ENCODE measurements at places on chromosomes 5 and 9.

DNA sequence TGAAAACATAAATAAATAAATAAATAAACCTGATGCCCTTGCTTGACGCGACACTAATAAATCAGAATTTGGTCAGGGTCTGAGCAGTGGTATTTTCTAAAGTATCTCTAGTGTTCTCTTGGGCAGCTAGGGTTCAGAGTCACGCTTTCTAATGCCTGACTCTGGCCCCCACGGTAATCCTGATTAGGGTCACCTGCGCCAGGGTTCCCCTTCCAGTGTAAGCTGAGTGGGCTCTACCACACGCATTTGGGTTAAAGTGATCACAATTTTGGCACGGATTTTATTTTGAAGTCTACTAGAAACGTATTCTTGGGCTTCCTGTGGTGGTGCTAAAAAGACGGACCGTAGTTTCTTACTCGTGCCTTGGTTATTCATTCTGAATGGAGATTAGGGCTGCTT is 651 bp downstream of the TTC1 start:
- no peak for DNase-seq

DNA sequence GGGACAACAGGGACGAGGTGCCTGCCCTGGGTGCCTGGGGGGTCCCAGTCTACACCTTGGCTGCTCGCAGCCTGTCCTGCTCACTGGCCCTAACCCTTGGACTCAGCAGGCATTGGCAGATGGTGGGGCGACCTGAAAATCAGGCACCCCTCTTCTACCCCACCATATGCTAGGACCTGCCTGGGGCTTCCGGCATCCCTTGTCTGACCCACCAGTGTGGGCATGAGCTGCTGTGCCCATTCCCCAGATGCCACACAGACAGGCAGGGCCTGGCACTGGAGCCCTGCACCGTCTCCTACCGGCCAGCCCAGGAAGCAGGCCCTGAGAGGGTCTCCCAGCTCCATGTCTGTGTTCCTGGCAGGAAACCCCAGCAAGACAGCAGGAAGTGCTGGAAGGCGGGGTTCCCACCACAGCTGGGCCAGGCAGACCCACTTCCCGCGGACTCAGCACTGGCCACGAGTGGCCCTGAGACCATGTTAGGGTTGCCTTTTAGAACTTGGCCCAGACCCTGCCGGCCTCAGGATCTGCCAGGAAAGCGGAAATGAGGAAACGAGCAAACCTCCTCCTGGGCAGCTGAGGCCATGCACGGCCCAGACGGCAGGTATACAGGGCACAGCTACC is 3.1 kb downstream of the NINJ1 start:
- DNase-seq, result no peak

GRCh38 chr5:168332042-168332441 is 40.6 kb downstream of the WWC1 start:
- DNase-seq, result no peak

- no peak for DNase-seq
Measured at GRCh38 chr5:129830288-129830687, 74.0 kb upstream of the CHSY3 start.

- DNase-seq, result no peak
Measured at GRCh38 chr9:92723801-92724323, 40.8 kb downstream of the BICD2 start.

Data from naive thymus-derived CD8-positive, alpha-beta T cell (primary cell).